ENCODE measurements at places on chromosomes 7 and 10.
A peak's percentile ranks its signal among the peaks of the same experiment; 100 is the strongest.

GRCh38 chr7:91249506-91250233, 14.6 kb upstream of the FZD1 start:
- no peak for DNase-seq

DNA sequence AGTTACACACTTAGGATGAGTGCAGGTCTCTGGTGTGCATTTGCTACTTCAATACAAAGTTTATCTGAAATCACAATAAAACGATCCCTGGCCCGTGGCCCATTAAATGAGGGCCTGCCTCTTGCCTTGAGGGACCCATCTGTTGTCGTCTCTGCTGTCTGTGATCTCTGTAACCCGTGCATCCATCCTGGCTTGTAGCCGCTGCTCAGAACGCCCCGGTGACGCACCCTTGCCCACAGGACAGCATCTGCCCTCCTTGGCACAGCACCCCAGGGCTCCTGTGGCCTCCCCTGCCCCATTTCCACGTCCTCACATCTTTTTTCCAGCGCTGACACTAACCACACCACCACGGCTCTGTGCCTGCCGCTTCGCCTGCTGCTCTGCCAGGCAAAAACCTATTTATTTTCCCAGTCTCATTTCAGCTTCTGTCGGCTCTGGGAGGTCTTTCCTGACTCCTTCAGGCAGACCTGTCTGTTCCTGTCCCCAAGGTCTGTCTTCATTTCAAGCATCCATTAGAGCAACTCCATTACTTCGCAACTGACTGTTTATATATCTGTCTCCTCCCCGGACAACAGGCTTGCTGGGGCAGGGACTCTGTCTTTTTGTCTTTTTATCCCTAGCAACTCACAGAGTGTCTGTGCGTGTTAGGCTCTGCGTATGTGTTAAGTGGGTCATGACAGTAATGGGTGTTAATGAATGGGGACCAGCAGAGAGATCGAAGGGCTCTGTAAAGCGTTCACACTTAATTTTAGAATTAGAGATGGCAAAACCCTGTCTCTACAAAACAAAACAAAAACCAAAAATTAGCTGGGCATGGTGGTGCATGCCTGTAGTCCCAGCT, 16.4 kb downstream of the CARD11 start:
- no peak for DNase-seq

GRCh38 chr7:137538361-137538762, 194.8 kb upstream of the PTN start:
- DNase-seq: no peak

DNA sequence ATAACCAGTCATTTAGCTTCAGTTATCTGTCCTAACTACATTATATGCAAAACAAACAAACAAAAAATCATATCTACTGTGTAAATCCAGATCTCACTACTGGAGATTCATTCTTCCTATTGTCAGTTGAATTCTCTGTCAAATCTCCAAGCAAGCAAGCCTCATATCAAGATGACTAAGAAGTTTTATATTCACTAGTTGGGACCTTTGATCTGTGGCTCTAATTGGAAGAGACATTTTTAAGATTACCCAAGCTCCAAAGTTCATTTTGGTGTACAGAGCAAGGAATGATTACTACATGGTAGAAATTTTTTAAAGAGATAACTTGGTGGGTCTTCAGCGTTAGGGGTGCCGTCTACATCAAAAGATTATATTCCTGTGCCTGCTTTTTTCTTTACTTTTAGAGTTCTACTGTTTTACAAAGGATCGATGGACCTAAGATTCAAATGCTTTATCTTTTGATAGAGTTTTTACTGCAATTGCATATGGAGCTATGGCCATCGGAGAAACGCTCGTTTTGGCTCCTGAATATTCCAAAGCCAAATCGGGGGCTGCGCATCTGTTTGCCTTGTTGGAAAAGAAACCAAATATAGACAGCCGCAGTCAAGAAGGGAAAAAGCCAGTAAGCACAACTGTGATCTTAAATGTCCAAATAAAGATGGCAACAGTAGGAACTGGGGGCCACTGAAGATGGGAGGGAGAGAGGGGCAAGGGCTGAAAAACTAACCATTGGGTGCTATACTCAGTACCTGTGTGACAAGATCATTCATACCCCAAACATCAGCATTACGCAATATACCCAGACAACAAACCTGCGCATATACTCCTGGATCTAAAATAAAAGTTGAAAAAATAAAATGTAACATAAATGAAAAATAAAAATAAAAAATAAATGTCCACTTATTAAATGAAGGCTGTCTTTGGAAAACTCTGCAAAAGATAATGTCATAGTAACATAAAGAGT, 47.9 kb downstream of the SP8 start:
- no peak for DNase-seq

DNA sequence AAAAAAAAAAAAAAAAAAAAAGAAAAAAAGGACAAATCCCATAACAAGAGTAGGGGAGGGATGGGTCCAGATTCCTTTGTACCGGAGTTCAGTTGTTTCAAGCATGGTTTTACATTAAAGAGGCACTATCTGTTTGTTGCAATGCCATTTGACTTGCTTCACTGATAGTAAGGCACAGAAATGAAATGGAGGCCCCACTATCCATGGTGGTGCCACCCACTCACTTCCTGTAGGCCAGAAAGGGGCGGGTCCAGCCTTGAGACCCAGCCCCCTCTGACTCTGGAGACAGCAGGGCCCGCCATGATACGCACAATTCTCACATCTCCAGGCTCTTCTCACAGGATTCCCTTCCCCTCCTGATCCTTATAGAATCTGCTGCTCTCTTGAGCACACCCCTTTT, 100.0 kb downstream of the CLEC2L start:
- DNase-seq: peak; percentile 48

DNA sequence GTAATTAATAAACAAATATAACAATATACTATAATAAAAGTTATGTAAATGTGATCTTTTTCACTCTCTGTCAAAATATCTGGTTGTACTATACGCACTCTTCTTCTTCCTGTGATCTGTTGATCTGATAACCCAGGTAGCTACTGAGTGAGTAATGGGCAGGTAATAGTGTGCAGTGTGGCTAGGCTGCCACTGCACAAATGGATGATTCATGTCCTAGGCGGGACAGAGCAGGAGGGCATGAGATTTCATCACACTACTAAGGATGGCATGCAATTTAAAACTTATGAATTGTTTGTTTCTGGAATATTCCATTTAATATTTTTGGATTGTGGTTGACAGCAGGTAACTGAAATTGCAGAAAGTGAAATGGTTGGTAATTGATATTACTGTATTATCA, 44.5 kb downstream of the TAS2R16 start:
- no peak for DNase-seq

GRCh38 chr10:78290131-78290750, 256.6 kb downstream of the RPS24 start:
- DNase-seq: no peak

GRCh38 chr7:67773081-67773480, 776.4 kb downstream of the TYW1 start:
- DNase-seq: no peak

DNA sequence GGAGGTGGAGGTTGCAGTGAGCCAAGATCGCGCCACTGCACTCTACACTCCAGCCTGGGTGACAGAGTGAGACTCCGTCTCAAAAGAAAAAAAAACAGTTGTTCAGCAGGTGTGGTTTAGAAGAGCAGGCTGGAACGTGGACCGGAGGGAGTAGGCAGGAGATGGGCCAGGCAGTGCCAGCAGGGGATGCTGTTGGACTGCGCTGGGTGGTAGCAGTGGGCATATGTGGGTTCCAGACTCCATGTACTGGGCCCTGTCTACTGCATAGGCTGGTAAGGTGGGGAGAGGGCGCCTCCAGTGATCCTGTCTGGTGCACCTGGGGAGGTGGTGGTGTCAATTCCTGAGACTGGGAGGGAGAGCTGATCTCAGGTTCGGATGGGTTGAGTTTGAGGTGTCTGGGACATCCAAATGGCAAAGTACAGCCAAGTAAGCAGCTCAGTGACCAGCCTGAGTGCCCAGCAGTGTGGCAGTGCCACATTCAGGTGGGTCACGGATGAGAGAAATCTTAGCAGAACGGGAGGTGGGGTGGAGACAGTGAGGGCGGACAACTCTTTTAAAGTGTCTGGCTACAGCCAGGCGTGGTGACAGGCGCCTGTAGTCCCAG, 25.9 kb downstream of the SFXN4 start:
- peak; percentile 41 for DNase-seq

DNA sequence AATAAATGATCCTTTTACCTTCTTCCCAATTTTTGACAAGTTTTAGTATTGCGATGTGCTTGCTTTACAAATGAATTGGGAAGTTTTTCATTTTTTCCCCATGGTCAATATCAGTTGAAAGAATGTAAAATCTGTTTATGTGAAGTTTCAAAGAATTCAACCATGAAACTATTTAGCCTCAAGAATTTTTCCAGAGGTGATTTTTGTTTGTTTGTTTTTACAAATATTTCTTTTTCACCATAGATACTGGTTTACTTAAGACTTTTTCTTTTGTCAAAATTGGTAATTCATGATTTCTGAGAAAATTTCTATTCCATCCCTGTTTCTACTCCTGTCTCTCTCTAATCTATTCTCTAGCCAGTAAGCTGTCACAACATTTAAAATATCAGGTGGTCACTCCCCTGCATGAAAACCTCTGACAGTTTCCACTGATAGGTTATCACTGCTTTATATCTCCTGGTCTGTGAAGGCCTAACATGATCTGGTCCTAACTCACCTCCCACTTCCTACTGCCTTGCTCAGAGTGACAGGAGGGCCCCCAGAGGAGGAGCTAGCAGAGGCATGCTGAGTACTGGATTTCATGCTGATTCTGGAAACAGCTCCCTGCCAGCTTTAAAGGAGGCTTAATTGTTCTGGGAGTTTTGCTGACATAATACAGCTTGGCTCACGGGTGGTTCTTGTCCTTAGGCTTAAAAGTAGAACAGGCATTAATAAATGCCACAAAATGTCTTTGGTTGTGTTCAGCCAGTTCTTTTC, 7.6 kb upstream of the ARMS2 start:
- DNase-seq: no peak

- no peak for DNase-seq
Observed at GRCh38 chr7:99108613-99109012, 35.3 kb downstream of the SMURF1 start.

GRCh38 chr10:34462993-34463392, 352.1 kb downstream of the PARD3 start:
- DNase-seq: no peak

DNA sequence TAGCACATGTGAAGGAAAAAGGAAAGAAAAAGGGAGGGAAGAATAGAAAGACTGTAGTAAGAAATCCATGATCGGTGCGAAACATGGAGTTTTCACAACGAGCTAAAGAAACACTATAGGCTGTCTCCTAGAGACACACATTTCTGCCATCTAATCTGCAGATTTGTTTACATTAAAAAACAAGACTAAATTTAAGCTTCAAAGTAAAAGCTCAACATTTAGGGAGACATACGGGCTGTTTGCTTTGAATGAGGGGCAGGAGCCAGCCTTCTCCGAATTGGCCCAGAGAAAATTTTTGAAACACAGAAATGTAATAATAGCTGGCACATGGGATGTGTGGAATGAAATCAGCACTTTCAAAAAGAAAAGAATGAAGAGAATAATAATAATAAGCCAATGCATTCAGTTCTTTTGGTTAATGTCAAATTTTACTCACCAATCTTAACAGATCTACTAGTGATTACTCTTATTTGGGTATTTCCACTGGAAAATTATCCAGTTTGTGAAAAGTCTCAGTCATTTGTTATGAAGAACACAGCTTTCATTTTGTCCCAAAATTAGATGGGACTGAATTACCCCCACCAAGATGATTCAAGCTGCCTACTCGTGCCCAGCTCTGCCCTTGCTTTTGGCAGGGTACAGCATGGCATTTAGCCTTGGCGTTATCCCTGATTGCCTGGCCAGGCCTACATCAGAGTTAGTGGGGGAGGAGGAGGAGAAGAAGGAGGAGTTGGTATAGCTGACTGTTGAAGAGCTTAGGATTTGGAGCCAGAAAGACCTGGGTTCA, 47.1 kb downstream of the MTURN start:
- no peak for DNase-seq

DNA sequence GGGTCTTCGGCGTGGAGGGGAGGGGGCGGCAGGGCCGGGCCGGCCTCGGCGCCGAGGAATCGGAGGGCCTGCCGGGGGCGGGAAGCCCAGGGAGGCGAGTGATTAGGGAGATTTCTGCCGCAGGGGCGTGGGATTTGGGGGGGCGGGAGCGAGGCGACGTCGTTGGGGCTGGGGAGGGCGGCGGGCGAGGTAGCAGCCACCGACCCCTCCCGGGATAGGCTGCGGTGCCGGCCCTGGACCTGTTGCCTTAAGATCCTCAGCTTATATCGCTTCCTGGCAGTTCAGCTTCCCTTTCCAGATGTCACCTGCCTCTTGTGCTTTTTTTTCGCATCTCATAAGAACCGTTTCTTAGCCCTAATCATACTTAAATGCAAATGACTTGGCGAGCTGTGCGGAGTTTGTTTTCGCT, 655 bp downstream of the LMTK2 start:
- DNase-seq: peak; percentile 28

DNA sequence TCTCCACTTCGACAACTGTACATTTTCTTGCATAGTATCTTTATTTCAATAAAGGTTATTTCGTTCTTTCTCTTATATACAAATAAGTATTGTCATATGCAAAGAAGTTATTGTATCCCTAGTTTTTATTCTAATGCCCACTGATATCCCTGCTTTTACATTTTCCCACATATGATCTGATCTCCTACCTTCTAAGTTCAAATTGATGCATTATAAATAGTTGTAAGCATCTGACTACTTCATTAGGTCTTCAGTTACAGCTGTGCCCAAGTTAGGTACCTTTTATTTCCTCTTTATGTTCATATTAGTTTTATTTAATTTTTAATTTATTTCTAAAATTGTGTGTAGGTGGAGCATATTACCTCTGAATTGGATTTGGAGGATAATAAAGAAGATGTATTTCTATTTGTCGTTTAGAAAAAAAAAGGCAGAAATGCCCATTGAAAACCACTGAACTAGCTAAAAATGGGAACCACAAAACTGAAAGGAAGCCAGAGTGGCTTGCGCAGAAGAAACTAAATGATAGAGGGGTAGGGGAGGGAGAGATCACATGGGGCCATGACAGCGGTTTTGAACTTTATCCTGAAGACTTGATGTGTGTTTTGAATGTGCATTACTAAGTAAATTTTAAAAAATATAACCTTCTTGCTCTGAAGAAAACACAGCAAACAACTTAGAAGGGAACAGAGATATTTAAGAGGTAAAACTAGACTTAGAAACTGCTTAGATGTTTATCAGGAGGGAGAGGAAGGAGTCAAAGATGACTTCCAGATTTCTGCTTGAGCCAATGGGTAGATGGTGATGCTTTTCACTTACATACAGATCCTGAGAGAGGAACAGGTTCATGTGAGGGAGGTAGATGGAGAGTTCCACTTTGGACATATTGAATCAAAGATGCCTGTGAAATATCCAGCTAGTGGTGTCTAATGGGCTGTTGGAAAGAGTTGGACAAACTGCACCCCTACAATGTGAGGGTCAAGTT, 9.3 kb upstream of the ZC3HAV1L start:
- no peak for DNase-seq

DNA sequence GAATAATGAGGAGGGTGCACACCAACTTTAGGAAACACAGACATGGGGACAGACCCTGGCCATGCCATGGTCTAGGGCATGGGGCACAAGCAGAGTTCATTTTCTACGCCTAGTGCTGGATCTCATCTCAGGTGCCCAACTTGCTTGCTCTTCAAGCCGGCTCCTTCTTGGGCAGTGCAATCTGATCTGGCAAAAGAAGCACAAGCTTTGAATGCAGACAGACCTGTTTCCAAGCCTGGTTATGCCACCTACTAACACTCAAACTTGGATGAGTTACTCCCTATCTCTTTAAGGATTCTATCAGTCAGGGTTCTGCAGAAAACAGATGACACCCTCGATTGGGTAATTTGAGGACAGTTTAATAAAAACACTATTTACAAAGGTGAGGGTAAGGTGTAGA, 34.9 kb upstream of the WAPL start:
- no peak for DNase-seq

- DNase-seq: peak; percentile 31
Observed at GRCh38 chr7:100629117-100629716, 12.1 kb downstream of the TFR2 start.

GRCh38 chr10:69360485-69361302, 56.0 kb downstream of the TACR2 start:
- DNase-seq: no peak
